NB4 (cell line): ENCODE measurements at places on chromosomes 12 and 14.

- DNase-seq, result no peak
Observed at GRCh38 chr12:5018677-5019076, 25.0 kb upstream of the KCNA5 start.

- DNase-seq, result peak; percentile 91
Observed at GRCh38 chr12:22443379-22444316, 100.7 kb downstream of the C2CD5 start.

- DNase-seq, result peak; percentile 52
Observed at GRCh38 chr14:102690509-102691286, 86.6 kb upstream of the TRAF3 start.

- DNase-seq, result peak; percentile 90
Observed at GRCh38 chr12:112107306-112108201, 1.0 kb downstream of the NAA25 start.

GRCh38 chr12:128872303-128872702 is 19.0 kb downstream of the GLT1D1 start:
- no peak for DNase-seq

DNA sequence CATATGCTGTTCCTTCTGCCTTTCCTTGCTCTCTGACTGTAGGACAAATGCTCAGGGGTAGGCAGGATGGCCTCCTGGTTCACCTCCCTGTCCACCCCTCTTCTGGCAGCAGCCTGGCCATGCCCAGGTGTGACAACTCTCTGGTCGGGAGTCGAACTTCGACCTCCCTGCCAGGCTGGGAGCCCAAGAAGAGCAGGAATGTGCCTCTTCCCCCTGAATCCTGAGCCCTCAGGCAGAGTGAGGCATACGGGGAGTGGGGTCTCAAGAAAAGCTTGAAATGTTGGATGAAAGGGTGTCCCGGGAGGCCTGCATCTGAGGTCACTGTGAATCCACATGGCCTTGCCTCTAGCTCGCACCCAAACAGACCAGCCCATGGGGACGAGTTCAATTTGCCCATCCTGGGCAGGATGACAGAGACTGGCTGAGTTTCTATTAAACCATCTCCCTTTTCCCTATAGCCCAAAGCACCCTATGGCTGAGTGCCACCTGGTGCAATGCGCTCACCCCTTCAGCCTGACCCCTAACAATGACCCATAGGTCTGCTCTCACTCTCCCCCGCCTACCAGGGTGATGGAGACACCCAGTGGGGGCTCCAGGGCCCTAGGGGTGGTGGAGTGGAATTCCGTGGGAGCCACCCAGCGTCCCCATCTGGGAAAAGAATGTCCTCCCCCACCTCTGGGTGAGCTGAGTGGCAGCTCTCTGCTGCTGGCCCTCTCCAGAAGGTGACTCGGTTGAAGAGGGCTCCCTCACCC is 52.9 kb upstream of the DIO3 start:
- DNase-seq, result no peak

GRCh38 chr12:75481013-75481705 is 604 bp downstream of the GLIPR1 start:
- DNase-seq, result peak; percentile 73

DNA sequence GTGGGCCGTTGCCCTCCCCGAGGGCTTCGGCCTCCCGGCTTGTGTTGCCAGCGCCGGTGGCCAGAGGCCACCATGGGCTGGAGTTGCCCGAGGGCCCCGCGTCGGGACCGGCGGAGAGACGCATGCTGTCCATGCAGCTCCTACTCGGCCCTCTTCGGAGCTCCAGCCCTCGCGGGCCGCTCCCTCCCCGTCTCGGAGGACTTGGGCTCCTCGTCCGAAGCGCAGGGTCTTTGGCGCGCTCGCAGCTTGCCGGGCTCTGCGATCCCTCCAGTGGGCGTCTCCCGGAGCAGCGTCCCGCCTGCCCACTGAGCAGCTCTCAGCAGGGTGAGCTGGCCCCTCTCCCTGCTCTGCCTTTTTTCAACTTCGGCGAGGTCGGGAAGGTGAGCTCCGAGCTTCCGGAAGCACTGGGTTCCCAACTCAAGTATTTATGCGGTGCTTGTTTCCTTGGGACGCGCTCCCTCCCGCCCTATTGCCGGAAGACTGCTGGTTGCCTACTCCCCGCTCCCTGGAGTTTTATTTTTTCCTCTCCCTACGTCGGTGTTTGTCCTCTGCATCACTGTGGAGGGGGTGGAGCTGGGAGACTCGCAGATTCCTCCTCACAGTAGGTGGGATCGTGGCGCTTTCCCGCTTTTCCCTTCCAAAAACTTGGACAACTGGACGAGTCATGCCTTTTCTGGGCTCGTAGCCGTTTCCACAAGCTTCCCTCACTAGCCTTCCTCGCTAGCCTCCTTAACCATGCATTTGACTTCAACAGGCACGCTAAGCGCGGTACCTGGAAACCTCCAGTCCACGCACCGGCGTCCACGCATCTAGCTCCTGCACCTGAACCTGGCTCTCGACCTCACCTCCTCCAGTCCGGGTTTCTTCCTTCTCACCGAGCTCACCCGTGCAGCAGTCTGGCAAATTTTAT is at the start of gene AVPR1A:
Gene AVPR1A (minus strand): TSS at position 489 of the 910 bp plus-strand sequence. CDS start 365 bp downstream, at position 124.
- DNase-seq, result no peak

DNA sequence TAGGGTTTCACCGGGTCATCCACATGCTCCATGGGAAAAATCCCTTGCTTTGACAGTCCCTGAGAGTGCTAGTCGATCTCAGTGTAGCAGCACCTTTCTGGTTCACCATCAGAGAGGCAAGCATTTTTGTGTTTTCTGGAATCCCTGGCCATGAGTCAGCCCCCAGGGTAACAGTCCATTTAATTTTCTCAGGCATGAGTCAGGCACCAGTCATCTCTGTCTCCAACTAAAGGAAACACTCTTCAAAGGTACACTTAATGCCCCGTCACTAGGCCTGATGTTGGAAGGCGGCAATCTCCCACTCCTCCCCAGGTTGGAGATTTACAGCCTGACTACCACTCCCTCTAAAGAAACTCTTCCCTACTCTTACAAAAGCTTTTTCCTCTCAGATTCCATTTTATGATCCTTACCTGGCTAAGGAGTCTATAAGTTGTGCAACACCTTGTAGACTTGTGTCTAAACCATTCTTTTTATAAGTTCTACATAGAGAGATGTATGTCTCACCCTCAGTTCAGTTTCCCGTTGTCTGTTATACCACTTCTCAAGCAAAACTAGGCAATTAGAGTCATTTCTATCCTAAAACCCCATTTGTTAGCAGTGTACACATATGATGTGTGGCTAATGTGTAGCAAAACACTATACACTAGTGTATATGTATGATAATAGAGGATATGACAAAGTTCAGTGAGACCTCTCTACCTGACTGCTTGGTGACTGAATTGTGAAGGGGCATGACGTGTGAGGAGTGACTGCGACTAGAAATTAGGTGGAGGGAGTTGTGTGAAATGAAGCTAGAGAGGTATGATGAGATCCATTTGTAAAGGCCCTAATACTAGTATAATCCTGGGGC is 24.6 kb downstream of the TMEM19 start:
- no peak for DNase-seq
